ENCODE measurements at places on chromosomes 7 and 10.

DNA sequence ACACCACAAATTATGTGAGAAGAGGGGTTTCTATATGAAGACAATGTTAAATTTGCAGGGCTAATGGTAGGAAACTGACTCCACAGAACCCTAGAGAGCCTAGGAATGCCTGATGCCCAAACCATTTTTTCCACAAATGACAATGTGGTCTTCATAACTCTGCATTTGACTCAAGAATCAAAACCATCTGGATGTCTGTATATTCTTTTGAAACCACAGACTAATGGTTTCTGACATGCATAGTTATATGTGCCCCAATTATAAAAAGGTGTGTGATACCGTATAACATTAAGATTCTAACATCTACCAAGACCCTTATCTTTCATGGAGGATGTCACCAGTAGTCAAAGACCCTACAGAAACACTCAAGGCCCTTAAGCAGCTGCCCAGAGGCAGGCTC, 20.3 kb downstream of the SEC61G start:
- no peak for DNase-seq

DNA sequence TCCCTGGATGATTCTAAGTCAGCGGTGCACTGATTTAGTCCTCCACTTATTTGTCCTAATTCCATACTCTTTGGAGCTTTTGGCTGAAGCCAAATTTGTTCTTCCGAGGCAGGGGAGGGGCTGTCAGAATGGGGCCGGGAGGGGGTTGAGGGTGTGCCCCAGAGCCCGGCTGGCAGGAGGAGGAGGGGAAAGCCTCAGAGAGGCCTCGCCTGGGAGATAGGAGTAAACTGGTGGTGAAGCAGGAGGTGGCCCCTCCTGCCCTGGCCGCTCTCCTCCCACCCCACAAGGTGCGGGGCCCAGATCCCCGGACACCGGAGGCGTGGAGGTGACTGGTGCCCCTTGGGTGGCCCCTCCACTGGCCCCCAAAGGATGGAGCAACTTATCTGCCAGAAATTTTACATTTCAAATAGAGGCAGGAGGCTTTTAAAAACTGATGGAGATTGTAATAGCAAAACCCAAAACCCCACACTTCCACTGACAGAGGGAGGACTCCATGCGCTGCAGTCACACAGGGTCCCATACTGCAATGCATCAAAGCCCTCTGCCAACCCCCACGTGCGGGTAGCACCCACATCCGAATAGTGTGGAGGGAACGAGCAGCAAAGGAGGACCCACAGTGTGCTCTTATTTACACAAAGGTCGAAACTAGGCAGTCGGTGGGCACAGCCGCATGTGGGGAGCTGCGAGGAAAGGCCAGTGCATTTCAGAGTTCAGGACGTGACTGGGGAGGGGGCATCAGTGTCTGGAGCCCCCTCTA, 61.9 kb downstream of the CAMK2B start:
- DNase-seq: no peak

DNA sequence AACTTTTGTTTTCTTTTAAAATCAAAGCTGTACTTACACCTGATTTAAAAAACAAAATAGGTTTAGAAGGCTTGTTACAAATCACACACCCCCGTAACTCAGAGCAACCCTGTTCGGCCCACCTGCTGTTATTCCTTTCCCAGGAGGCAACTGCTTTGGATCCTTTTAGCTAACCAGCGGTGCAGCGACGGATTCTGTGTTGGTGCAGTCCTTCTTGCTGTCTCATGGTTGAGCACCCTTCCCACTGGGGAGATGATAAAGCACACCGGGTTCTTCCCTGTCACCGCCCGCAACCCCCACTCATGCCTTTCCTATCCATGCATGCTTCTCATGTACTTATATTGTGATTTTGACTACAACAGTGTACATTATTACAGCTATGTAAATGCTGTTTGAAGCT, 24.8 kb upstream of the MKI67 start:
- DNase-seq: no peak

DNA sequence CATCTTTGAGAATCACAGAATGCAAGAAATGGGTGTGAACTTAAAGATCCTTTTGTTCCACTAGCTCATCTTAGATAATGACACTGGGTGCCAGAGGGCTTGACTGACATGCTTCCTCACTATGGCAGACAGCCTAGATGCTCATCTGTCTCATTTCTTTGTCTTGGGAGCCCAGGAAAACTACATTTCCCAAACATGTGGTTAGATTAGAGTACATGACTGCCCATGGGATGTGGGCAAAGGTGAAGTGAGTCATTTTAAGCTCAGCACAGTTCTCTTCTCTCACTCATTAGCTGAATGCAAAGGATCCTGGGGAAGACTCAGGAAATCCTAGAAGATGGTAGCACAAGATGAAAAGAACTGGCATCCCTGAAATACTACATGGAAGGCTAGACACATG, 32.5 kb upstream of the TBX20 start:
- no peak for DNase-seq

GRCh38 chr10:71255808-71256660, 43.7 kb downstream of the UNC5B start:
- DNase-seq: no peak

All from effector memory CD4-positive, alpha-beta T cell (primary cell).